Anterior cingulate cortex (tissue), 58 donors: ENCODE measurements at places on chromosomes 7 and 10.

GRCh38 chr10:70132098-70133029, at the start of gene AIFM2:
TSS of gene AIFM2 (minus strand) at chr10:70132825. CDS start at chr10:70124084, 8,741 bp downstream.
- peak; percentile 10 for DNase-seq

DNA sequence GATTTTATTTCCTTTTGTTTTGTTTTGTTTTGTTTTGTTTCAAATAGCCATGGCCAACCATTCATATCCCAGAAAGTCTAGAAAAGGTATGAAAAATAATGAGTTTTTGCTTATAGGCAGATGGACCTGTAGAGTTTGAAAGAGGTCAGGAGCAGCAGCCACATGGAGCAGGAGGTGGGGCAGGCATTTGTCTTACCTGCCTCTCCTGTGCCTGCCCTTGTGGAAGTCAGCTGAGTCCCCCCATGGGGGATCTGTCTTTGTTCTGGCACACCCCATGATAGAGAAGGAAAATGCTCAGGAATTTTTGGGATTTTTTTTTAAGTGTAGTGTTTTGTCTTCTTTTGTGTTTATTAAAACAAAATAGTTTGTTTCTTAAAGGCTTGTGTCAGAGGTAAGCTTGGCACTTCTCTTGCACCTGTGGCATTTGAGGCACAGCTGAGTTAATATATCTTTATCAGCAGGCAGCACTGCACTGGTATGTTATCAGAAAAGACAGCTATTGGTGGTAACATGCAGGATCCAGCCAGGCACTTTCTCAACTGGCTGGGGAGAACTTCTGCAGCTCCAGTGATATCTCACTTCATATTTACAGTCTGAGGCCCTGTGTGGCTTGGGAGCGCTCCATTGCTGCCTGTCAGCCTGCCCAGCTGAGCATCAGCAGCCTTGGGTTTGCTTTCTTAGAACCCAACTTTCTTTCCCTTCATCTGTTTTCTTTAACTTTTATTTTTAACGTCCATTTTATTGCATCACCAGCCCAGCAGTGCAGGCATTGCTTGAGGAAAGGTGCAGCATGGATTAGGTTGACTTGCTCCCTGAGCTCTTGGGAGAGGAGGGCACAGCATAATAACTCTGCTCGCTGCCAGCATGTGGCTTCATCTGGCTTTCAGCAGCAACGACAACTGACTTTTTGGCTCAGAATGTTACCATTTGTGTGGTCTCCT, 44.4 kb downstream of the LRRC4 start:
- DNase-seq, result no peak

GRCh38 chr7:28061824-28062196, 118.8 kb downstream of the JAZF1 start:
- no peak for DNase-seq

DNA sequence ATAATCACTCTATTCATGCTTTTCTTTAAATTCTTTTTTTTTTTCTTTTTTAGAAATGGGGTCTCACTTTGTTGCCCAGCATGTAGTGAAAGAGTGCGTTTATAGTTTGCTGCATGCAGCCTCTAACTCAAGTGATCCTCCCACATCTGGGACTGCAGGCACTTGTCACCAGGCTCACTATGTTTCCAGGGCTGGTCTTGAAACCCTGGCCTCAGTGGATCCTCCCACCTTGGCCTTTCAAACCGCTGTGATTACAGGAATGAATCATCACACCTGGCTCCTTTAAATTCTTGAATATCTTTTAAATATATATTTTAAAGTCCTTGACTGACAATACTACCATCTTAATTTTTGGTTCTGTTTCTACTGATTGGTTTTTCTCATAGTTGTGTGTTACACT, 591.6 kb upstream of the KCND2 start:
- no peak for DNase-seq

DNA sequence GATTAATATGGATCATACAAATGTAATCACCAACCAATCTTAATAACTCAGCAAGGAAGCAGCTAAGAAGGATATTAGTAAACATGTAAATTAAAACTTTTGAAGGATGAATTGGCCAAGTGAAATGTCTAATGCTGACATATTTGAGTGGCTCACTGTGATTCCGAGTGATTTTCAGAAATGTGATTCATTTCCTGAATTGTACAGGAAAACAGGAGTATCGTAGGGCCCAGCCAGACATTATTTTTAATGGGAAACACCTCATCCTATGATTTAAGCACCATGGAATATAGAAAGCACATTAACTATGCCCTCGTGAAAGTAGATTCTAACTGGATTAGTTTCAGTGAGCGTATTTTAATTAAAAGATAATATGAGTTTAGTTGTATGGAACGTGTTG, 82.3 kb downstream of the LHFPL3 start:
- DNase-seq, result no peak

DNA sequence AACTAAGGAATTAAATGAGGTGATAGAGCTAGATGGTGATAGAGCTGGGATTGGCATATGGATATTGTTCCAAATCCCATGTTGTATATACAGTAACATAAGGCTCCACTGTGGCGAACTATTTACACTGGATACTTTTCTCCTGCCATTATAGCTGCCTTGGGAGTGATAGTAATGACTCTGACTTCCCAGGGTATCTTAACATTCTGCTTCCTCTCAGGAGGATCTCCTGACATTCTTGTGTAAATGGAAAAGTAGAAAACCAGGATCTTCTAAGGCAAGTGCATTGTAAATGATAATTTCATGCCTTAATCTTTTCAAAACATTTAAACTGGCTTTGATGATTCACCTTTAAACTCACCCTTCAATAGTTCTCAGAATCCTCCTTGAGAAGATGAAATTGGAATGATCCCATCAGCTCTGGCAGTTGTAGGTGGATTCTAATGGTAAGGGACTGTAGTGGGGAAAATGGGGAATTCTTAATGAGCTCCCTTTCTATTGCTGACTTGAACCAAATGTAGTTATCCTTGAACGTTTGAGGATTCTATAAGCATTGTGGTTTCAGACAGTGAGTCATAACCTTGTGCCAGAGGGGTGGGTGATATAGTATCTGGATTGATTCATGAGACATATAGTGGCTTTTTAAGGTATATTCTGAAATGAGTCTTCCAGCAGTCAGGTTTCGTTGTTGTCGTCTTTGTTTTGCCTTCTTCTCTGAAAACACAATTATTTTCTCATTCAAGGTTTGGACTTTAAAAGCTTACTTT, 450.0 kb downstream of the SUGCT start:
- DNase-seq, result no peak

GRCh38 chr7:71601851-71602250, 469.9 kb downstream of the GALNT17 start:
- no peak for DNase-seq

DNA sequence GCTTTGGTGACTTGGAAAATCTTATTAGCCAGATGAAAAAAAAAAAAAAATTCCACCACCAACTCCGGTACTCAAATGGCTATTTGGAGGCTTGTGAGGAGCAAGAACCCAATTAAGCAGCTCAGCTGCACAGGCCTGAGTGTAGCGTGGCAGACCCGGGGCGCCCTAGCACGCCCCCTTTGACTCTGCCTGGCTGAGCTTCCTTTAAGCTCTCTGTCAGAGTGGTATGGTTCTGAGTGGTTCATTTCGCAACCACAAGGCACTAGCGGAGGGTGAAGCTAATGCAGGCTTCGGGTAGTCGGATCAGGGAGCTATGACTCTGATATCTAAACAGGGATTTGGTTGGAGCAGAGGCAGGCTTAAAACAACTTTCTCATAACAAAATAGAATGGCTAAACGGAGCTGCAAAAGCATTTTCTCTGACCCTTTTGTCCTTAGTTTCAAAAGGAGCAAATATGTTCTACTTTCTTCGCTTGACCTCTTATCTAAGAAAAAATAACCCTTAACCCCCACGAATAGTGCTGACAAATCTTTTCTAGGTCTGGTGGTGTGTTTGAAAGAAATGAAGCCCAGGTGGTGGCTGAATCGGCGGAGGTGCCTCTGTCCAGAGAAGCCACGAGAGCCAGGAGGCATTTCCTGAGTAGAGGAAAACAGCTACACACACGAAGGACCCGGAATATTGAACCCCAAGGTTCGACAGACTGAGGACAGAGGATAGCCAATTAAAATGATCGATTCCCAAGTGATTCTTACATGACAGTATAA, 285.4 kb upstream of the GLI3 start:
- no peak for DNase-seq

GRCh38 chr7:26700386-26700785, 164.0 kb downstream of the SKAP2 start:
- no peak for DNase-seq

DNA sequence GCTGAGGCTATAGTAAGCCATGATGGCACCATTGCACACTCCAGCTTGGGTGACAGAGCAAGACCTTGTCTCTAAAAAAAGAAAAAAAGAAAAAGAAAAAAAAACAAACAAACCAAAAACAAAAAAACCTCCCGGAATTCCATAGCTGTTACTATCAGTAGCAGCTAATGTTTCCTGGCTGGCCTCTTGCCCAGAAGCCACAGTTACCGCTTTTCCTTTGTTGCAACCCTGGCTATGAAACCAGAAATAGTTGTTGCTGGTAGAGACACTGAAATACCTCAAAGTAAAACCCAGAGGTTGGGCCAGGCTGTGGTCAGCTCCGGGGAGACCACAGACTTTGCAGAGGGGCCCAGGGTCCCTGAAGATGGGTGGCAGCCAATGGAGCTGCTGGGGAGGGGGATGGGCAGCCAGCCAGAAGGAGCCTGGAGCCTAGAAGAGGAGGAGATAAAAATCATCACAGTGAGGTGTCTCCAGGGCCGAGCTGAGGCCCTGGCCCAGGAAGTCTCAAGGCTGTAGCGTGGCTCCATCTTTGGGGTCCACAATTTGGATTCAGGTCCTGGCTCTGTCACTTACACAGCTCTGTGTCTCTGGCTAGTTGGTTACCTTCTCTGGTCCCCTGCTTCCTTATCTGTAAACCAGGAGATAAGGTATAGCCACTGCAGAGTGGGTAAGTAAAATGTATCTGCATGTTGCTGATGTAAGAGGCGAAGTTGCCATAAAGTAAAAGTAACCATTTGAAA, 3.4 kb upstream of the CHST12 start:
- DNase-seq, result no peak

DNA sequence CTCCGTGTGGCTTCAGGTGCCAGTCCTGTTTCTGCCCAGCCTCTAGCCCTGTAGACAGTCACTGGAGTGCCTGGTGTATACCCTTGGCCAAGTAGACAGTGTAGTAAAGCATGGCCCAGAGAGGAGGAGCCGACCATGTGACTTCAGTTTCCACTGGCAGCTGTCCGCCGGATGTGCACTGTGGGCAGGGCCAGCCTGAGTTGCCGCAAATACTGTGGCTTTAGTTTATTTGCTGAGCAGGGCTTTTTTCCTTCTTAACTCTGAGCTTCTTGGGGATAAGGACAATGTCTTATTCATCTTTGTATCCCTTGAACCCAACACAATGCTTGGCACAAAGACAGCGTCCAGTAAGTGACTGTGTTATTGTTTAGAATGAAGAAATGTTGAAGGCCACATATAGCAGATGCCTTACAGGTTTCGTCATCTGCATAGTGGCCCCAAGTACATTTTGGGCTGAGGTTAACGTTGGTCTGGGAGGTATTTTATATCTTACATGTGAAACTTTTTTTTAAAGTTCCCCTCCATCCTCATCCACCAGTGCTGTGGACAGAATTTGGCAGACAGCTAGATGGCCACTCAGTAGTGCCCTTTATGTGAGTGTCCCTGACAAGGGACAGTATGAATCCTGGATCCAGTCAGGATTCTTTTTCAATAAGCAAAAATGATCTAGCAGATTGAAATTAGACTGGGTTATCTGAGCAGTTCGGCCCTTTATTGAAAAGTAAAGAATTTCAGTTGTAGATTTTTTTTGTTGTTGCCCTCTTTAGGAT, 40.6 kb downstream of the CYP17A1 start:
- peak; percentile 31 for DNase-seq

DNA sequence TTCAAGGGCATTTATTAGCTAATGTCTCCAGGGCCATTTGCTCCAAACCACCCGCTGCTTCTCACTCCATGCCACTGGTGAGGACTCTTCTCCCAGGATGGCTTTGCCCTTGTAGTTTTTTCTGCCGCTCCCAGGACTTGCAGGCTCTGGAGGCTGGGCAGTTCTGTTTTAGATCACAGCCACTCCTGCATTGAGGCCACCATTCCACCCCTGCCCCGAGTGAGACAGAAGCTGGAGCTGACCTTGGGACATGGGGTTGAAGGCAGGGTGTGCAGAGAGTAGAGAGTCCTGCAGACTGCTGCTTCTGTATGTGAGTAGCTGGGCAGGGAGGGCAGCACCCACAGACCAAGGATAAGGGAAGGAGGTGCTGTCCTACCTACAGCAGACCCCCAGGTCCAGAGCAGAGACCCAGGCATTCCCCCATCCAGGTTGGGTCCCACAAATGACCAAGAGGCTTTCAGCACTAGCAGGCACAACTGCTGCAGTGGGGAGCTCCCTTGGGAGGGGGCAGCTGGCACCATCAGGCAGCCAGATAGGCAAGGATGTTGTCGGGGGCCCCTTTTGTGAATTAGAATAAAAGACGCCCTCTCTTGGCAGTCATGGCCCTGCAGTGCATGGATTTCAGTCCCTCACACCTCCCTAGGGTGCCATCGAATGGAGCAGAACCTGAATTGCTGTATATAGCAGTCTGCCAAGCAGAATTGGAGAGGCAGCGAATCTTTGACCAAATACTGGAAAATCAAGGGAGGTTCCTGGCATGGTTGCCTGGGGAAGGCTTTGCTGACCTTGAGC, 22.7 kb upstream of the ADCYAP1R1 start:
- no peak for DNase-seq

DNA sequence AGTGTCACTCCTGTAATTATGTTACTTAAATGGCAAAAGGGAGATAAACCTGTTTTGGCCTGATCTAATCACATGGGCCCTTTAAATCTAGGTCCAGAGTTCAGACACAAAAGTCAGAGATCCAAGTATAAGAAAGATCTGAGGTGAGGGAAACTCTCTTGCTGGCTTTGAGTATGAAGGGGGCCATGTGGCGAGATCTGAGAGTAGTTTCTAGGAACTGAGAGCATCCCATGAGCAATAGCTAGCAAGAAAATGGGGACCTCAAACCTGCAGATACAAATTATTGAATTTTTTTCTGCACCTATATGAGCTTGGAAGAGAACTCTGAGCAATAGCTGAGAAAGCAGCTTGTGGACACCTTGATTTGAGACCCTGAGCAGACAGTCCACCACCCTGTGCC, 27.6 kb downstream of the ANKRD7 start:
- DNase-seq, result no peak

- DNase-seq, result no peak
These were observed 161.1 kb upstream of the SVIL start for GRCh38 chr10:29795850-29796249.

- peak; percentile 6 for DNase-seq
These were observed 581 bp downstream of the PTPRZ1 start for GRCh38 chr7:121873289-121874194.

- DNase-seq, result no peak
These were observed 114.0 kb downstream of the ATE1 start for GRCh38 chr10:121813857-121814256.

DNA sequence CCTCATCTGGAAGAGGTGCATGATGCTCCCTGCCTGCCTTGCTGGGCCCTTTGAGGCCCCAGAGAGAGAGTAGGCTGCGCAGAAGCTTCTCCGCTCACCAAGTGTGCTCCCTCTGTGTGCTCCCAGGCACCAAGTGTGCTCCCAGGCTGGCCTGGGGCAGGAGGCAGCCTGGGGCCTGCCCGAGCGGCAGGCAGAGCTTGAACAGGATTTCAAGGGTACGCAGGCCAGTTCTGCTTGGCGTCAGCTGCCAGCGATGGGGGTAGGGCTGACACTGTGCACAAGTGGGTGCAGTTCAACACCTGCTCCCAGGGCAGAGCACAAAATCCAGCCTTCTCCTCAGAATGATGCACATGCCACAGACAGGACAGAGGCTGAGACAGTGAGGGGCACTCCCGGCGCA, 119.7 kb downstream of the FAM53B start:
- no peak for DNase-seq
